H9 (cell line): ENCODE measurements at places on chromosomes 6 and 20.

- no peak for DNase-seq
Measured at GRCh38 chr20:58184063-58184462, 44.4 kb downstream of the ANKRD60 start.

DNA sequence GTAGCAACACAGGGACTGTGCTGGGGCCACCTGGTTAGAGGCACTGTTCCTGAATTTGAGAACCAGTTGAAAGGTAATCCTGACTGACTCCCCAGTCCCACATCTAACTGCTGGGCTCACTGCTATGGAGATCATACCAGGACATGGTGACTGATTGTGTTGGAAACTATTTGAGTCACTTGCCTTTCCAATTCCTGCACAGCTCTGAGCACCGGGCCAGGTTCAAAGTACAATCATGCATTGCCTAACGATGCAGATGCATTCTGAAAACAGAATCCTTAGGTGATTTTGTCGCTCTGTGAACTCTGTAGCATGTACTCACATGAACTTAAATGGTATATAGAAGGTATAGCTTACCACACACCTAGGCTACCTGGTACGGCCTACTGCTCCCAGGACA is 215.3 kb downstream of the BMP7 start:
- no peak for DNase-seq

GRCh38 chr20:37451616-37452015 is 69.4 kb upstream of the NNAT start:
- no peak for DNase-seq

- no peak for DNase-seq
Measured at GRCh38 chr6:38353310-38354036, 286.3 kb downstream of the BTBD9 start.

DNA sequence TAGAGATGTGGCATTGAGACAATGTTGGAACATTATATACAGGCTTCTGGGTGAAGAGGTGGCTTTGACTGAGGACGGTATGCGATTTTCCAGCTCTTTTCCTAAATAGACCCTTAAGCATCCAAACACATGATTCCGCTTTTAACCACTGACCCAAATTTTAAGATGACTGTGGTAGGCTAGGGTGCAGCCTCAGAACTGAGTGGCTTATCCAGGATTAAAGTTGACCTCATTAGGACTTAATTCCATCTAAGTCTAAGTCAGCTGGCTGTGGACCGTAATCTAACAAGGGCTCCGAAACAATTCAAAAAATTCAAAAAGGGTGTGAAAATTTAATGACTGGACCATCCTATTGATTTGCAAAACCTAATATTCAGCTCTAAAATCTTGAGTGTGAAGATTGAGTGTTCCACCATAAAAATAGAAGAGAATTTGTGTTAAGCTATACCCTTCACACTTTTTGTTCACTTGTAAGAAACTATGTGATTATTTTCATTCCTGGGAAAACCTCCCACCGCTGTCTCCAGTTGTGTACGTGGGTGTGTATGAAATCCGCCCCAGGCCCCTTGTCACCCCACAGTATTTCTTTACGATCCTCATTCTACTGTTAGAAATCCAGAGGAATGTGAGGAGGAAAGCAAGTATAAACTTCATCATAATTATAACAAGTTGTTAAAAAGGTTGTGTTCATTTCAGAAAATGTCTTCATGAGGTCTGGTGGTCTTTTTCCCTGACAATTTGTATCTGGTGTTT is 2.7 kb downstream of the PCMTD2 start:
- DNase-seq, result no peak

DNA sequence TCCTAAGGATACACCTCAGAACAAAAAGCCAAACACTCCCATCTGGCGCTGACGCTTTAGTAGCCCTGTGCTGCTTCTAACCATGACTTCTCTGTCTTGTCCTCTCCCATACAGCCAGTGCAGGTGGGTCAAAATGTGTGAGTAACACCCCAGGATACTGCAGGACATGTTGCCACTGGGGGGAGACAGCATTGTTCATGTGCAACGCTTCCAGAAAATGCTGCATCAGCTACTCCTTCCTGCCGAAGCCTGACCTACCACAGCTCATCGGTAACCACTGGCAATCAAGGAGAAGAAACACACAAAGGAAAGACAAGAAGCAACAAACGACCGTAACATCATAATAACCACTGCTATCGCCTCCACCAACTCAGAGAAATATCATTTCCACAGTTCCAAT is 1.4 kb downstream of the DEFB132 start:
- DNase-seq, result no peak

GRCh38 chr6:81242624-81243023 is 509.9 kb downstream of the TENT5A start:
- no peak for DNase-seq

DNA sequence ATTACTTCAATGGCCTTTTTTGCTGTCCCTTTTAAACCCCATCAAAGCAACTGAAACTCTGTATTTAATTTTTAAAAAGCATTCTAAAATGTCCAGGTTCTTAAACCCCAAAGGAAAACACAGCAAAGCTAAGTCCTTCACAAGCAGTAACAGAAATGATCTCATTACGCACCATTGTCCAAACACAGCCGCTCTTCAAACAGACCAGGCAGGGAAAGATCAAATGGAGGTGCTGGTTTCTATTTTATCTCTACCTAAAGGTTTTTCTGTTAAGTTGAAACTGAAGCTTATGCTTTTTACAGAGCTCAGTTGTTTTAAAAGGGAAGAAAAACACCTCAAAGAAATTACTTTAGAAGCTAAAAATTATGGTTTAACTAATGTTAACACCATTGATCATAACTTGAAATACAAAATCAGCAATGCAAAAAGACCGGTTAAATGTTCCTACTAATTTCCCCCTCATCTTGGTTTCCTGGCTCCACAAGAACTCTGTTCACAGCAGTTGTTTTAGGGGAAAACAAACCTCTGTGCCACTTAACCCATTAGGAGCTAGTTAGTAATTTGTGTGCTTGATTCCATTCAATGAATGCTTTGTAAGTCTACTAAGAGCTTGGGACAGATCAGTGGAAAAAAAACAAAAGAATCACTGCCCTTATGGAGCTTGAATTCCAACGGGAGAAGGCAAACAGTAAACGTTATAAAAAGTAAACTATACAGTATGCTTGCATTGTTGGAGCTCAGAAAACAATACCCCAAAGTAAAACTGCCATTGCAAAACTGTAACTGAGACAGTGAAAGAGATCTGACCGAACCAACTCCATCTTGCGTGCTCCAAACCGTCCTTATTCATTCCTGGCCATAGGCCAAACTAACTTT is 87.4 kb downstream of the CD24 start:
- no peak for DNase-seq

GRCh38 chr6:116313101-116313776 is 33.5 kb upstream of the TSPYL1 start:
- DNase-seq, result no peak

DNA sequence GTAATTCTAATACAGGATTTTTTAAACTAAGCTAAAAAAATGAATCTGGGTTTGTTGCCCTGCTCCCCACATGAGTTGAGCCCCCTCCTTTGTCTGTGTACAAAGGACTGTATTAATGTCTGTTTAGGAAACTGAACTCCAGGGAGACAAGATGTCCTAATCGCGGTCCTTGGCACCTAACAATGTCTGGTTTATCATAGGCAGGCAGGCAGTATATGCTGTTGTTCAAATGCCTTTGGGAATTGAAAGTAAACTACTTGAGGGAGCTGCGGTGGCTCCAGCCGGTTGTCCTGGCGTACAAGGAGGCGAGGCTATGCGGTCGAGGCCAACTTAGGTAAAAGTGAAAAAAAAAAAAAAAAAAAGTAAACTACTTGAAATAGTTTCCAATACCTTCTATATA is 98.5 kb downstream of the TULP4 start:
- DNase-seq, result no peak

DNA sequence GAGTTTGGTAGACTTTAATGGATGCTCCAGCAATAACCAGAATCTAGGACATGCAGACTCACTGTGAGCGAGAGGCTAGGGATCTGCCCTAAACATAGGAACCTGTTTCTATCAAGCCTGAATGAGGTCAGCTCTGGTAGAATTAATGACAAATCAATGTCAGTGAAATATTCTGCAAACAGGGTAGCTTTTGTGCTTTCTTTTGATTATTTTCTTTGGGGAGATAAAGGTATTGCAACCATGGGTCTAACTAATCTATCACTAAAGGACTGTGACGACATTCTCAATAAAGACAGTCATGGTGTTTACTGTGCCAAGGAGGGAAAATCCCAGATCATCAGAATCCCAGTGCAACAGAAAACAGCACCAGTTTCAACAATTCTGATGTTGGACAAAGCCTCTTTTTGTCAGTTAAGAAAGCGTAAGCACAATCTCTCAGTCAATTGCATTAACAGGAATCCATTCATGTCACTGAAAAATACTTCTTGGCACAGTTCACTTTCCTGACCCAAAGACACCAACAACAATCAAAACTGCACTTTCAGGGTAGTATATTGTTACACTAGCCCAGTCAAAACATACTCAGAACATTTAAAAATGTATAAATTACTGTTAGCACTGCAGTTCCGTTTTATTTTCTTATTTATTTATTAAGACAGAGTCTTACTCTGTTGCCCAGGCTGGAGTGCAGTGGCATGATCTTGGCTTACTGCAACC is 36.8 kb upstream of the SMIM29 start:
- DNase-seq, result no peak

DNA sequence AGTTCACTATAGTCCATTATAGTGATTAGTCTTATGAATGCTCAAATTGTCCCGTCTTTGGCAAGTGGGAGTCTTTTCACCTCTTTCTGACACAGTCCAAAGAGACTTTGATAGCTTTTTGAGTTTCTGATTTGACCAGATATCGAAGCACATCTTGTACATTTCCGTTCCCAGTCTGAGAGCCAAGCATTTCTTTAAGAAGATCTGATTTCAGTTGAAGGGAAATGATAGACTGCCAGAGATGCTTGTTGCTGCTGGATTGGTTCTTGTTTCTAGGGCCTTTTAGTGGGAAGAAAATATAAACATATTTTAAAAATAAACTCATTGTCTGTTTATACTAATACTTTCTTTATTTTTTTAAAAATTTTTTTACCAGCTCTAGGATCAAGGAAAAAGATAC is 54.1 kb upstream of the IER3 start:
- DNase-seq, result no peak
